ENCODE measurements at places on chromosomes 2 and 18. TPM values are rescaled to one million over a fixed set of nuclear protein-coding genes. Genes with fewer than 3 reads are reported as not detected.

DNA sequence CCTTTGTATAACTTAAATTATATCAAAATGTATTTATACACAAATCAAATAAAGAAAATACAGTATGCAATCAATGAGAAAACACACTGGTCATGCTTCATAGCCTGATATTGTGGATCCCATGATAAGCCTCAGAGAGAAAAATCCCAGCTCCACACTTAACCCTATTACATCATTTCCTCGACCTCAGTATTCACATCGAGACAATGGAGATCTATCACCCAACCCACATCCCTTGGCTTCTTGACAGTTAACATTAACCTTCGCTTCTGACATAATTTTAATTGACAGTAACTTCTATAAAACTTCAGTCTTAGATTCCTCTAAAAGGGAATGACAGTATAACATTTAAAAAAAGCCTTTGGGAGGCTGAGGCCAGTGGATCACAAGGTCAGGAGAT lies 11.6 kb downstream of the TMX3 start:
- DNase-seq: peak; percentile 21

GRCh38 chr2:96683972-96684820 lies 41.6 kb downstream of the FER1L5 start:
- DNase-seq: no peak

DNA sequence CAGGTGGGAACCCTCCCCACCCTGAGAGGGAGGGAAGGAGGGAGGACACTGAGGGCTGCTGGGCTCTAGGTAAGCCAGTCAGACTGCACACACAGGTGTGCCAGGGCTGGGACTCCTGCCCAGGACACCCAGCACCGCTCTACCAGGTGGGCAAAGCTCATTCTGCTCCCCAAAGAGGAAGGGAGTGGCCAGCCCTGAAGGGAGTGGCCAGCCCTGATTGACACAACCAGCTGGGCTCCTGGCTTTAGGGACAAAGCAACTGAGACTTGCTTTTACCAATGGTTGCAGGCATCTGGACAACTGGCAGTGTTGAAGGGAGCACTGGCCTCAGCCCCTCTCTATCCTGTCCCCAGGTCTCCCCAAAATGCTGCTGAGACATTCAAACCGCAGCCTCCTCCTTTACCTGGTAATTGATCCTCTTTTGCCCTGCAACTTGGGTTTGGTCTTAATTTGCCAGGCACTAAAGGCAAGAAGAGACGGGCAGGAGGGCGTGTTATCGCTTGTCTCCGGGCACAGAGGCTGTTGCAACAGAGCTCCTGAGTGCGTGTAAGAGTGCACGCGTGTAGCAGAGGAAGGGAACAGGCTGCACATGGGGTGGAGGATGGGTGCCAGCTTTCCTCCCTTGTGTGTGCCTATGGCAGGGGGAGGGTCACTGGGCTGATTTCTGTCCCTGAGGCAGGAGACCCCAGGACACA lies 14.5 kb upstream of the FOSL2 start:
- no peak for DNase-seq

DNA sequence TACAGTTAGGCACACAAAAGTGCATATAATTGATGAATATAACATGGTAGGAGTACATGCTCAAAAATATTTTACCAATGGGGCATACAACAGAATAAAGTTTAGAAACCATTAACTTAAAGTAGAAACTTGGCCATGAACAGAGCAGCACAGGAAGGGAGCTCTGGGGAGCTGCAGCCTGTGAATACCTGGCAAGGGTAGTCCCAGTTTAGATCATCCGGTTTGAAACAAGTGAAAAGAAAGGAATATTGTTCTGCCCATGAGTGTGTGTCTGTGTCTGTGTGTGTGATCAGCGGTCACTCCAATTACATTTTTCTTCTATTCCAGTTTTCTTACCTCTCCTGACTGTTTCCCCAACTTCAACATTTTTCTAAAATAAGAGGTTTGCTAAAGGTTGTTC lies 233.0 kb downstream of the ALK start:
- no peak for DNase-seq

DNA sequence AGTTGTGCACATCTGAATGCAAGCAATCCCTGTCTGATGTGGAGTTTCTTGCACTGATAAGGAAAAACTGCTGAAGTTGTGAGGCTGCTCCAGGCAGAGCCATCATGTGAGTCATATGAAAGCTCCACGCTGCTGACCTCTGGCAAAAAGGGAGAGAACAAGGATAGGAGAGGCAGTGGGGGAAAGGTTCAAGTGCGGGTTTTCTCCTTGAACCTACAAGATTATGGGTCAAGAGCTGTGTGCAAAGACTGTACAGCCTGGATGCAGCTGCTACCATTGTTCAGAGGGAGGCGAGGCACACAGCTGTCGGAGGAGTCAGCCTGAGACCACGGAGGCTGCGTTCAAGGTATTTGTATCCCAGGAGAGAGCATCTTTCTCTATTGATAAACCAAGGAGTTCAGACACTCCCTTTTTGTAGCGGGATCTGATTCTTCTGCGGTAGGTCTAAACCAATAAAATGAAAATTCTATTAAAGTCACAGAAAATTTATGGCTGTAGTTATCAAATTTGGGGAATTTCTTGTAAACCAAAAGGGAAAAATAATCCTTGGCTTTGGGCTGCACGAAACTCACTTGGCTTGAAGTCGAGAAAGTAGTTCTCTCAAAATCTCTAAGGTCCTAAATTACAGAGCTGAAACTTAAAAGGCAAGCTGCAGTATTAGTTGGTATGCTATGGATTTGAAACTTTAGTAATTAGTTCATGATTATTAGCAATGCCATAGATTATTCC lies at the start of gene CDK15:
Gene CDK15 (plus strand): TSS at position 96 of the 729 bp plus-strand sequence. CDS start 128 bp downstream, at position 224.
- DNase-seq: peak; percentile 83

DNA sequence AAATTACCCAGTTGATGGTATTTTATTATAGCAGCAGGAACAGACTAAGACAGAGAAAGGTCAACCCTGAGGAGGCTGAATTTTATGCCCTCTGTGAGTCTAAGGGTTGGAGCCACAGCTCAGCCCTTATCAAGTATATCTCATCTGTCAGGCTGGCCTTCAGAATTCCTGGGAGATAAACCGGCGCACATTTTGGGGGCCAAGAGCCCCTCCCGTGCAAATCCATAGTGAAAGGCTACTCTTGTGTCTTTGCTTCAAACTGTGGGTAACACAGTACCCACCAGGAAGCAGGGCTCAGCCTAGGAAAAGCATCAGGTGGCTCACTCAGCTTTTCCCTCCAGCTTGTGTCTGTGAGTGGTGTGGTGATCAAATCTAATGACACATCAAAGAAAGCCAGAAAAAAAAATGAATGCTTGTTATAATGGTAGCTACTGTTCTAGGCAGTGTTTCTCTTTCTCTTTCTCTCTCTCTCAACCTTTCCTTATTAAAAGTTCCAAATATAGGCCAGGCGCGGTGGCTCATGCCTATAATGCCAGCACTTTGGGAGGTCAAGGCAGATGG lies 25.0 kb upstream of the ASXL2 start:
- DNase-seq: no peak

DNA sequence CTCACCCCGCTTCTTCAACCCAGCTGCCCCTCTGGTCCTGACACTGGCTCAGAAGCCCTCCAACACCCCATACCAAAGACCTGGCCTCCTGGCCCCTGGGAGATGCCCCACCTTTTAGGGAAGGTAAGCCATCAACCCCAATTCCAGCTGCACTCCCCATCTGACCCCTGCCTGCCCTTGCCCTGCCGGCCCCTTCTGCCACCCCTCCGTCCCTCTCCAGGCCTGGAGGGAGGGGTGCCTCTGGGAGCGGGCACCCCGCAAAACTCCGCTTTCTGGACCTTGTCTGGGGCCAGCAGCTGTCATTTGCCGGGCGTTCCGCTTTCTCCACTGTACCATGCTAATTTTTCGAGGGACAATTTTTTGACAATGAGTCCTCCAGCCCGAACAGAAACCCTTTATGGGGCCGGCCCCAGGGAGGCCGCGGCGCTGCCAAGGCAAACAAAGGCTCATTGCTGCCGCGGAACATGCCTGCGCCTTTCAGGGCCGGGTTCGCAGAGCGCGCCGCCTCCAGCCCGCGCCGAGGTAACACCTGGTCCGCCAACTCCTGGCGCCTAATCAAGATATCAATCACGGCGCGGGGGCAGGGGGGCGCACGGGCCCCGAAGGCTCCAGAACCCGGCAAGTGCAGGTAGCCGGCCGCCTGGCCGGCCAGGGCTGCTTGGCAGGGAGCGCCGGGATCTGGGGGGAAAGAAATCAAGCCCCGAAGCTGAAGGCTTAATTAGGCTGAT lies 96.0 kb downstream of the INHBB start:
- DNase-seq: peak; percentile 18

DNA sequence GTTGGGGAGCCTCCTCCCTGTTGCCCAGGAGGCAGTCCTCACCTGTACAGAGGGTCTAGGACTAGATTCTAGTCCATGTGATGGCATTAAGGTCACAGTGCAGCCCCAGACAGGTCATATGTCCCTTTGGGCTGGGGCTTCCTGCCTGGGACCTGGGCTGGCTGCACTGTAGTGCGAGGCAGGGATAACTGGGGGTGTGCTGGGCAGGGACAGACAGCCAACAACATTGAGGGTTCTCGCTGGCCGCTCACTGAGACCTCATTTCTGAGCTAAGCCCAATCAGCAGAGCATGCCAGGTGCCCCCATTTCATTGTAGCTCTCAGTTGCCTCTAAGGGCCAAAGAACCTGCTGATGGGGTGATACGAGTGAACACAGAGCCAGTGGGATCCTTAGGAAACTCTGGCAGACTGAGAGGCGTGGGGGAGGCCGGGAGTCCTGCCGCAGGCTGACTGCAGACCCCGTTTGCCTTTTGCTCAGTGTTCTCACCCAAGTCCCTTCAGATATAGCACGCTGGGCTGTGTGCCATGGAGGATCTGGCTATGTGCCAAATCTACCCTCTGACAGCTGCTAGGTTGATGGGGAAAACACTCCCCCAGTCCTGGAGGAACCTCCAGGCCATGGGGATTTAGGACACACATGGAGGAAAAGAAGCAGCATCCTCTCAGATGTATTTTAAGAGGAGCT lies 51.9 kb downstream of the DYSF start:
- no peak for DNase-seq

DNA sequence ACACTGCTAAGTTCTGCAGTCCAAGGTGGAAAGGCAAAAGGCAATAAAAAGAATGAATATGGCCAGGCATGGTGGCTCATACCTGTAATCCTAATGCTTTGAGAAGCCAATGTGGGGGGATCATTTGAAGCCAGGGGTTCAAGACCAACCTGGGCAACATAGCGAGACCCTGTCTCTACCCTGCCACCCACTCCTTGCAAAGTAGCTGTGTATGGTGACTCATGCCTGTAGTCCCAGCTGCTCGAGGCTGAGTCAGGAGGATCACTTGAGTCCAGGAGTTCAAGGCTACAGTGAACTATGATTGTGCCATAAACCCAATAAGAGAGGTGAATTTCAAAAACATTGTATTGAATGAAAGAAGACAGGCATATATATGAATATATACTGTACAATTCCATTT lies 2.4 kb downstream of the MYL12B start:
- no peak for DNase-seq

GRCh38 chr2:13193075-13193474 lies 476.3 kb downstream of the TRIB2 start:
- peak; percentile 70 for DNase-seq

GRCh38 chr2:188146888-188147287 lies 144.8 kb upstream of the GULP1 start:
- DNase-seq: no peak

GRCh38 chr2:44789971-44790721 lies 151.4 kb upstream of the SIX3 start:
- no peak for DNase-seq

DNA sequence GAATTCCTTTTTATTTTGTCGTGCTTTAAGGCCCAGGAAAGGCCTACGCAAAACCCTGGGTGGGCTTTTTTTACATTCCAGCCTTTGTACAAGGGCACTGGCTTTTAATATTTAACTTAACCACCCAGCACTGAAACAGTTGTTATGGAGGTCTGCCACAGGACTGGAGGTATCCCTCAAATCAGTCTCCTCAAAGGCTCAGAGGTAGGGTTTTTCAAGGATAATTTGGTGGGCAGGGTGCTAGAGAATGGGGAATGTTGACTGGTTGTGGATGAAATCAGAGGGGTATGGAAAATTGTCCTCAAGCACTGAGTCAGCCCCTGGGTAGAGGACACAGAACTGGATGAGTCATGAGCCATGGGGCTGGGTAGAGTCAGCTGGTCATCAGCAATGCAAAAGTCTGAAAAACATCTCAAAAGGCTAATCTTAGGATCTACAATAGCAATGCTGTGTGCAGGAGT lies 443.1 kb downstream of the THSD7B start:
- DNase-seq: no peak

- DNase-seq: peak; percentile 44
Measured at GRCh38 chr2:113791697-113792590, 35.5 kb upstream of the SLC35F5 start.

DNA sequence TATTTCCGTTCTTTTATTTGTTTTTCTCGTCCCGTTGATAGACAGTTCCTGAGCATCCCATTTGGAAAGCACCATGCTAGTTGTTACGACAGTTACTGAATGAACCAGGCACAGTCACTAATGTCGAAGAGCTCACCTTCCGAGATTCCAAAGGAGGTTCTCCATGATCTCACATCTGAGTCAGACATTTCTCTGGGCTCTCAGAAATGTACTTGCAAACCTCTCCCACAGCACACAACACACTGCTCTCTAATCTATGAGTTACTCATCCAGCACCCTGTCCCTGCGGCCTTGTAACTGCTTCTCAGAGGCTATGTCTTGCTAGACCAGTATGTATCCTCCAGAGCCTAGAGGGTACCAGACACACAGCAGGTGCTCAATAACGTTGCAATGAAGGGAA lies 174.7 kb downstream of the DNER start:
- DNase-seq: peak; percentile 89

DNA sequence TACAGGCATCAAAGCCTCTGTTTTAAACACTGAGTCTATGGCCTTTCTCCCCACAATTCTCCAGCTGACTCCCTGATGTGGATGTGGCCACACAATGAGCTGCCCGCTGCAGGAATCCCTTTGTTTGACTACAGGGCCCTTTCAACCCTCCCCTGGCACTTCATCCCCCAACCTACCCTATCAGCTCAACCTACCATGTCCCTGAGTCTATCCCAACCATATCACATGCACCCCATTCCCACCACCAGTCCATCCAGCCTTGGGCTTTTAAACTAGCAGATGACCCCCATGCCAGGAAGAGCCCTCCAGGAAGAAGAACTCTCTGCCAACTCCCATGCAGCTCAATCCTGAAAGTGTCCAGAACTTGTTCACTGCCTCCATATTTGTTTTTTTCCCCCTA lies 46.9 kb upstream of the TEX51 start:
- no peak for DNase-seq

GRCh38 chr2:41764919-41765318 lies 282.9 kb upstream of the PKDCC start:
- DNase-seq: no peak

GRCh38 chr2:104708967-104709366 lies 144.9 kb upstream of the POU3F3 start:
- no peak for DNase-seq

- DNase-seq: no peak
Measured at GRCh38 chr2:101111262-101111838, 39.8 kb downstream of the TBC1D8 start.

Gene RESP18
- total RNA-seq: not detected

Gene DNPEP
- total RNA-seq: 72.5 TPM

Gene RALBP1
- total RNA-seq: 72.3 TPM

Gene AGAP1
- 10.6 TPM for total RNA-seq

Gene TTLL4
- total RNA-seq: 5.9 TPM

Gene FBXO36
- 3.5 TPM for total RNA-seq
